ENCODE measurements at places on chromosomes 3 and 15.

- DNase-seq, result no peak
Measured at GRCh38 chr3:48560648-48561018, 2.9 kb downstream of the UCN2 start.

GRCh38 chr3:17059989-17060550 is 175.3 kb downstream of the PLCL2 start:
- DNase-seq, result no peak

- DNase-seq, result no peak
Measured at GRCh38 chr15:77181305-77182074, 110.6 kb upstream of the TSPAN3 start.

GRCh38 chr3:58355179-58355578 is 22.5 kb downstream of the PXK start:
- no peak for DNase-seq

- DNase-seq, result peak; percentile 80
Measured at GRCh38 chr3:123789760-123790159, 94.4 kb downstream of the MYLK start.

DNA sequence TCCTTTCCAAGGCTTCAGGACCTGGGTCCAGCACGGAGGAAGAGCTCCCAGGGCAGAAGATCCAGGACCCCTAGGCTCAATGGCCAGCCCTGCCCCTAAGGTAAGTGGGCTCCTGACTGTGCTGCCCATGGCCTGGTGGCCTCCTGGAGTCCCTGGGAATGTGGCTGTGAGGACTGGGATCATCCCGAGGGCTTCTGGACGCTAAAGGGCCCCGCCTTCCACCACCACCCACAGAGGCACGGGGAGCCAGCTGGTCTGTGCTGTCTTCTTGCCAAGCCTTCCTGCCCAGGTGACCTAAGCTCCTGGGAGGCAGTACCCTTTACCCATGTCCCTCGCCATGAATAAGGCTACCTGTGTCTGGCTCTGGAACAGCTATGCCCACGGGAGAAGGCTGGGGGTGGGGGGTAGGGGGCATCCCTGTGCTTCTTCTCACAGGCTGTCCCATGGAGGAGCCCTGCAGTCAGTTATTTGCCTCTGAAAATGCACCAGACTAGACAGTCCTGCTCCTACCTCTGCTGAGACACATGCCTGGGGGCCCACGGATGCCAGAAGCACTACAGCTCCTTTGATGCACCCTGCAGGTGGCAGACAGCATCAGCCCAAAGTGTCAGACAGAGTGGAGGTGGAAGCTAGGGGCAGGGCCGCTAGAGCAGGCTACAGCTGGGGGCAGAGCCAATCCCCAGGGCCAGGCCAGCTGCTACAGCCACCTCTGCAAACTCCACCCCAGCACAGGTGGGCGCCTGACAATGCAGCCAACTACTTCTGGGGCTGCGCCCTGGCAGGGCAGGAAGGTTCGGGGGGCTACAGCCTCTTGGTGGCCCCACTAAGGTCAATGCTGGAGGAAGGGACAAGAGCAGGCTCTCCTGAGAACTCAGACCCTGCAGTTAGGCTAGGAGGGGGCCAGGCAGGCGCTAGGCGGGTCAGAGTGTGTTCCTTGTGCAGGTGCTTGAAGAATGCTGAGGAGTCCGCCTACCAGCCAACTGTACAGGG is 90.9 kb downstream of the SEC22A start:
- no peak for DNase-seq

DNA sequence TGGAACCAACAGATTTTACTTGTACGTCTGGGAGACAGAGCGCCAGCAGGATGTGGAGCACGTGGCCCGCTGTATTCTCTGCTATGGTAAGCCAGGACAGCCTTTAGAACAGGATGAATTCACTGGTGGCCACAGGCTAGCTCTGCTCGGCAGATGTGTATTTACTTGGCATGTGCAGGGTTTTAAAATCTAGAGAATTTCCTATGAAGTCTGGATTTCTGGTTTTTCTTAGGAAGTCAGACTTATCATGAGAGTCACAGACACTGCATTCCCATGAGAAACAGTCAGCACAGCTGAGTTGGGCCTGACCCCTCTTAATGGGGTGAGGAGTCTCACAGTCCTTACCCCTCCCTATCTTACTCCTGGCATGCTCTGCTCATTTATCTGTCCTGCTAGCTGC is 84.6 kb upstream of the COL6A5 start:
- DNase-seq, result no peak

GRCh38 chr3:69182588-69183316 is 60.4 kb upstream of the LMOD3 start:
- DNase-seq, result peak; percentile 40

- no peak for DNase-seq
Measured at GRCh38 chr15:88267720-88268119, 11.2 kb upstream of the NTRK3 start.

GRCh38 chr3:142828703-142829305 is 60.1 kb downstream of the PCOLCE2 start:
- DNase-seq, result peak; percentile 10

GRCh38 chr15:85941186-85941855 is 138.3 kb upstream of the AGBL1 start:
- no peak for DNase-seq

GRCh38 chr15:65286069-65286703 is 497 bp downstream of the PARP16 start:
- no peak for DNase-seq

GRCh38 chr3:131233900-131234668 is 147.5 kb upstream of the NUDT16 start:
- no peak for DNase-seq

GRCh38 chr15:62142736-62143135 is 22.3 kb downstream of the C2CD4B start:
- no peak for DNase-seq

DNA sequence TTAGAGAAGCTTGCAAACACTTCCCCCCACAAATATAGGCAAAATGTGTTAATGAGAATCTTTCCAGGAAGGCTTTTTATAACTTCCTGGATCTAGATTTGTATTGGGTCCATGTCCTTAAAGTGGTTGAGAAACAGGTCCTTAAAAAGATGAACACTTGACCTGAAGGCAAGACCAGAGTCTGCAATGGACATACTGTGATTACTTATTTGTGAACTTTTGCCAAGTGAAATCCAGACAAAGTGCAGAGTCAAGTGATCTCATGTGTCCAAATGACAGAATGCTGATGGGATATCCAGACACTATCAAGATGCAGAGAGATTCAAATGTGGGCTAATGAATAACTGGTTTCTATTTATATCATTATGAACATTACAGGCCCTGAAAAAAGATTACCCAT is 43.8 kb downstream of the FRMD4B start:
- no peak for DNase-seq

DNA sequence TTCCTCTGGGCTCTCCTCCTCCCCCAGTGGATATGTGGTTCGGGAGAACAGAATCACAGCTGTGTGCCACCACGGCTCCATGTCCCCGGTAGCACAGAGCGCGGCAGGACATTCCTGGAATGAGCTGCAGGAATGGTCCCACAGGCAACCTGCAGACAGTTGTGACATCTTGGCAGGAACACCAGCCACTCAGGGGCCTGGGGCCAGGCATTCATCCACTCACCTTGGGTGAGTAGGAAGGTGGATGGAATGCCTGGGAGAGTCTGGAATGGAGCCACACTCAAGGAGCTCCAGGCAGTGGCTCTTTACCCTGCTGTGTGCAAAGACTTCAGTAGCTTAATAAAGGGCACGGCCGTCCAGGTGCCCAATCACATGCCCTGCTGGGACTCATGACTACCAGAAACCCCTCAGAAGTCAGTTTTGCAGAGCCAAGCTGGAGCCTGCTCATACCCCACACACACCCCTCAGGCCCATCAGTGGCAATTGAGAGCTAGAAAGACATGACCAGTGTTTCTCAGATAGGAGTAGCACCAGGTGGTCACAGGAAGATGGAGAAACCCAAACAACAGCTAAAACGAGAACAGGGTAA is 117.3 kb upstream of the PRR20G start:
- no peak for DNase-seq

DNA sequence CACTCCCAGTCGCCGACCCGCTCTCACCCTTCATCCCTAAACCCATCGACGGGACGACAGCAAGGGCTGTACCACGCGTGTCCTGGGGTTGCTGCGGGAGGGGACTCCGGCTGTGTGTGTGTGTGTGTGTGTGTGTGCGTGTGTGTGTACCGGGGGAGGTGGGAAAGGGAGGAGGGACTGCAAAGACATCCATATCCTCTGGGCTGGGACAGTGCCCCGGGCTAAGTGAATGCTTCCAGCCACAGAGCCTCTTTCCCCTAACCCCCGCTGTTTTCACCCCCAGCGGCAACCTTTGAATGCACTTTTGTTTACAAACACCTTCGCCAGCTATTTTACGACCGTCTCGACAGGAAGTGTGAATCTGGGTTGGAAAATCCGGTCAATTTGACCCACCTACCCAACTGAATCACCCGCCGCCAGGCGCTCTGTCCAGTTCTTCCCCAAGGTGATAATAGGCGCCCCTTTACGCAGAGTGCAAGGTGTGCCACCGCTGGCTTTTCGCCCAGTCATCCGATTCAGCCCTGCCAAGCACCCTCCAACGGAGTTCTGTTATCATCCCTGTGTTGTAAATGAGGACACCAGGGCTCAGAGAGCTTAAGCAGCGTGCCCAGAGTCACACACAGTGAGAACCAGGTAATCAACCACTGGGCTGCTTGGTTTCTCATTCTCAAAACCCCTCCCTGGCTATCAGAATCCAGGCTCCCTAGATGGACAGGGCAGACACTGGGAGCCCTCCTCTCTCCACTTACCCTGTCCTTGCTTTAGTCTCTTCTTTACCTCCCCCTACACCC is 739 bp upstream of the AMOTL2 start:
- DNase-seq, result no peak

DNA sequence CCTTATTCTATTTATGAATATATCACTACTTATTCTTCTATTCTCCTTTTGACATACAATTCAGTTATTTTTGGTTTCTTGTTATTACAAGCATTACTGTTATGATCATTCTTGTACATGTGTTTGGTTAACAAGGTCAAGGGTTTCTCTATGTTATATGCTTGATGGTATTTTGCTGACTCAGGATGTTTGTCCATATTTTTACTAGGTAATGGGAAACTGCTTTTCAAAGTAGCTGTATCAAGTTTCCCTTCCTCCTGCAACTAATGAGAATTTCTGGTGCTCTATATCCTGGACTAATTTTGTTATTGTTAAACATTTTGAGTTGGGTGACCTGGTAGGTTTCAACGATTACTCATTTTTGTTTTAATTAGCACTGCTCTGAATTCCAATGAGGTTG is 841.0 kb downstream of the OTOL1 start:
- no peak for DNase-seq

DNA sequence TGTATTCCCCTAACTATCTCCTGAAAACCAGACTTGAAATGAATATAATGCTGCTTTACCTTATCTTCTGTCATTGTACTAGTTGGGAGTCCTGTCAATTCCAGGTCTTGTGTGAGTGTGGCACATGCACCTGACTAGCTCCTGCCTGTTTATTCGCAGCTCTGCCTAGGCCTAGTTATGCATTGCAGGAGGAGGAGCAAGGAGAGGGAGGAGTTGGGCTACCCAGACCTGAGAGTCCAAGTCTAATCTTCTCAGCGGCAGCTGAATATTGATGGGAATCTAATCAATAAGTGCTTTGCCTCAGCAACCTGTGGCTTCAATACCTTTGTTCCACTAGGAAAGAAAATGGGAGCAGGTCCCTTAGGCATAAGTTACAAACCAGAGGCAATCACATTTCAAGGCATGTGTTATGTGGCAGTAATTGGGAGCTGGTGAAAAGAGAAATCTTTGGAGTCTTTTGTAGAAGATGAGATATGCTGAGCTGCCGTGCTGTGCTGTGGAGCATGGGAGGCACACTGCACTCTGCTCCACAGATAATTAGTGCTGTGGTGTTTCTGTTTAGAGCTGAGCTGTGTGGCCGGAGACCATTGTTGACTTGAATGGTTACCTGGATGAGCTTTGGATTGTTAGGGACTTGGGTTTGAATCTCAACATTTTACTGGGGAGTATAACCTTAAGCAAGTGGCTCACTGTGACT is at the start of gene SLC2A2:
Gene SLC2A2 (minus strand): TSS at position 124 of the 697 bp plus-strand sequence. CDS start 50 bp downstream, at position 74.
- DNase-seq, result no peak

- DNase-seq, result no peak
Measured at GRCh38 chr3:38655708-38656300, 6.3 kb upstream of the SCN5A start.

GRCh38 chr3:123622766-123623165 is 37.9 kb upstream of the HACD2 start:
- DNase-seq, result no peak

DNA sequence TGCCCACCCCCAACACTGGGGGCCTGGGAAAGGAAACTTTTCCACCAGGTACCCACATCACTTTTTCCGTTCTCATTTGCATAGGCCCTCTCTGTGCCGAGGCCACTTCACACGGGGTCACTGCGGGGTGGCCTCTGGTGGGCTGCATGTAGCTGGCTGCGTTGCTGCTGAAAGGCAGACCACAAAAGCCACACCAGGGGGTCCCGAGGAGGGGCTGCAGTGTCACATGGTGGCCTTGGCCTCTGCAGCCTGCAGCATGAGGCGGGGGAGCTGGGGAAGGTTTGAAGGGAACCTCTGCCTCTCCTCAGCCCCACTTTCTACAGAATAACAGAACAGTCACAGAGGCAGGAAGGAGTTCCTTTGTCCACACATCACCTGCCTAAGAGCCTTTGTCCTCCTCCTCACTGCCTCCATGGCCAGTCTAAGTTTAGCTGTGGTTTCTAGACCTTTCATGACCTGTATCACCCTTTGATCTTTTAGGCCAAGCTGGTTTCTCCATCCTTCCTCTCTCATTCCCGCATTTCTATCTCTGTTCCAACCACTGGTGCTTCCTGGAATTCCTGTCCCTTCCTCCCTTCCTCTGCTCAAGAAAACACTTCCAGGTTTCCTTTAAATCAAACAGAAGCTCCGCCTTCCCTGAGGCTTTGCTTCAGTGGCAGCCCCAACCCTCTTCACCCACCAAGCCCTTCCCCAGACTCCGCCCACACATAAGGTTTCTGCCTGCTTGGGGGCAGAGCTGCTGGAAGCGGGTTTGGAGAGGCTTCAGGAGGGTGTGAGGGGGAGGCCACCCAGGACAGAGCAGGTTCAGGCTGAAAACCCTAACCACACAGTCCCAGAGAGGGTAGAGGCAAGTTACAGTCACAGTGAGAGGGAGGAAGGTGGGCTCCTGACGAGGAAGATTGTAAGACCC is 150.7 kb upstream of the TLE3 start:
- no peak for DNase-seq

DNA sequence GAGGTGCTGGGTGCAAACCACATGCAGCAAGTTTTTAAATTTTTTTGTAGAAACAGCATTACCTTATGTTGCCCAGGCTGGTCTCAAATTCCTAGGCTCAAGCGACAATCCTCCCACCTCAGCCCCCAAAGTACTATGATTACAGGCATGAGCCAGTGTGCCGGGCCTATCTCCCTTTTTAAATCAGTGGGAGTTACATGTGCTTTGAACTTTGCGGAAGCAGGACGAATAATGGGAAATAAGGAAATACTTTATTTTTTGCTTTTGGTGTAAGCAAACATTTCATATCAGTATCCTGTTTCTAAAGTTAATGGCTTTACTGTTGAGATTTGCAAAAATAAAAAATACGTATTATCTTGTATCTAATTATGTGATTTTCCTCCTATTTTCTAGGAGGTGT is 9.1 kb downstream of the NR1D2 start:
- no peak for DNase-seq

- no peak for DNase-seq
Measured at GRCh38 chr3:169869484-169870220, at the start of gene LRRC31. Gene LRRC31 (minus strand): TSS chr3:169869935. CDS start chr3:169869807, 128 bp downstream.

GRCh38 chr3:176078906-176079305 is 1118.4 kb downstream of the TBL1XR1 start:
- peak; percentile 73 for DNase-seq

GRCh38 chr3:86954226-86954625 is 36.7 kb downstream of the VGLL3 start:
- no peak for DNase-seq

All from AG04449 (cell line).